ENCODE measurements at places on chromosomes 7 and 10. TPM values are rescaled to one million over a fixed set of nuclear protein-coding genes. Genes with fewer than 3 reads are reported as not detected.
A peak's percentile ranks its signal among the peaks of the same experiment; 100 is the strongest.

DNA sequence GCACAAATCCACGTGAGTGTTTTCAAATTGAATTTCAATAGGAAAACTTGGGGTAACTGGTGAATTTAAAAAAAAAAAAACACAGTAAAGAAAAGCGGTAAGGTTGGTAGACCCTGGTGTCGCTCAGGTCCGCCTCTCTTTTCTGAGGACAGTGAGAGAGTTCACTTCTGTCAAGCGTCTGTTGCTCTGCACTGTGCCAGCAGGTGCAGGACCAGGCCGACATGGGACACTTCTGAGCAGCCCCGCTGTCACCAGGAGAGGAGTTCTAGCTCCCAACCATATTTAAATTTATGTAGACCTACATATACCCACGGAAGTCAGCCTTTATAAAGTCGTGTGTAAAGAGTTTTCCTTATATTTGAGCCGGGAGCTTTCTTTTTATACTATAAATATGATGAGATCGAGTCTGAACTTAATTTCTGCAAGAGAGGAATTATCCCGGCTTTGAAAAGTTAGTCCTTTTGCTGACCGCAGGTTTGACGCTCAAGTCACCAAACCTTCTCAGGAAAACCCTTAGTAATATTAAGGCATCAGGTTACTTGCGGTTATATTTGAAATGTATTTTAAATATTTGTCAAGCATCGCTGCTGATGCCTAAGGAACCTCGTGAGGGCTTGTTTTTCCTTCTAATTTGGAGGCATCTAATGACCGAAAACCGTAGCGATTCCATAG is 531 bp downstream of the IKZF1 start:
- DNase-seq, result no peak

- DNase-seq, result no peak
Measured at GRCh38 chr7:105399043-105399725, 10.5 kb upstream of the SRPK2 start.

GRCh38 chr7:1696671-1697498 is 26.8 kb downstream of the ELFN1 start:
- no peak for DNase-seq

GRCh38 chr10:63720072-63720537 is 198.9 kb downstream of the REEP3 start:
- DNase-seq, result peak; percentile 55

- DNase-seq, result no peak
Measured at GRCh38 chr7:152103691-152104090, 78.2 kb downstream of the GALNT11 start.

DNA sequence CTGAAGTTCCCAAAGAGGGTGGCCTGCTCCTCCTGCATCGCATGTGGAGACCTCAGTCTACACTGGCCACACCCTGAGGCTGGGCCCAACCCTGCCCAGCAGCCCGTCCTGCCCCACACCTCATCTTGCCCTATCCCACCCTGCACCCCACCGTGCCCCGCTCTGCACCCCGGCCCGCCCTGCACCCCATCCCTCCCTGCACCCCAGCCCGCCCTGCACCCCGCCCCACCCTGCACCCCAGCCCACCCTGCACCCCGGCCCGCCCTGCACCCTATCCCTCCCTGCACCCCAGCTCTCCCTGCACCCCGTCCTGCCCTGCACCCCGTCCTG is 14.5 kb downstream of the VENTX start:
- DNase-seq, result no peak

Gene CALHM1
- not detected for total RNA-seq

DNA sequence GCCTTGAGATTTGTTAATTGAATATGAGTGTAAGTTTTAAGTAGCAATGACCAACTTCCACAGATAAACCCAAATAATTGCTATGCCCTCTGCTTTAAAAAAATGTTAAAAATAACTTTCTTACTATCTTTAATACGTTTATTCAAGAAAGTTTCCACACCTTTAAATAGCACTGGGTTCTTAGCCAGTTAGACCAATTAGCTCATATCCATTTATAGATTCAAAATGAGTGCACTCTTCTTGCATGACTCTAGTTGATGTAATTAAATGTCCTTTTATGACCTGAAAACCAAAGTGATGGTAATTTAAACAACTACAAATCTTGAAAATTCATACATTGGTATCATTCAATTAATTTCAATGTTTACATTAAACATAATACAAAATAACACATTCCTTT is 50.8 kb upstream of the CACNA2D1 start:
- DNase-seq, result no peak

GRCh38 chr7:128830231-128831177 is at the start of gene FLNC:
Gene FLNC, plus strand, starts transcription at chr7:128830406. Its CDS starts 232 bp downstream, at chr7:128830638.
- no peak for DNase-seq

DNA sequence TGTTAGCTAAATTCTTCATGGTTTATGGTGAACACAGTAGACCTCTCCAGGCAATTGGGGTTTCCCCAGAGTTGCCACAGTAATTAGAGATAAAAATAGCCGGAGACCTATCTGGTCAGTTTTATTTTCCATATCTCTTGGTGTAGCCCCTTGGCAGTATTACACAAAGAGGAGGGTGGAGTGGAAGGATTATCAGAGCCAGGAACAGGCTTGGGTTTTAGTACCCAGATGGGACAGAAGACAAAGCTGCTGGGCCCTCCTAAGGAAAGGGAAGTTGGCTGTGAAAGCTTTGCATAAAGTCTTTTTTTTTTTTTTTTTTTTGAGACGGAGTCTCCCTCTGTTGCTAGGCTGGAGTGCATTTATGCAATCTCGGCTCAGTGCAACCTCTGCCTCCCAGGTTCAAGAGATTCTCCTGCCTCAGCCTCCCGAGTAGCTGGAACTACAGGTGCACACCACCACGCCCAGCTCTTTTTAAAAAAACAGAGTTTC is 9.7 kb downstream of the ZSCAN21 start:
- DNase-seq, result no peak

Gene AQP1
- 2.3 TPM for total RNA-seq

- DNase-seq, result no peak
Measured at GRCh38 chr7:151777908-151778670, 98.8 kb downstream of the PRKAG2 start.

Gene CYP2C9
- total RNA-seq, result not detected

DNA sequence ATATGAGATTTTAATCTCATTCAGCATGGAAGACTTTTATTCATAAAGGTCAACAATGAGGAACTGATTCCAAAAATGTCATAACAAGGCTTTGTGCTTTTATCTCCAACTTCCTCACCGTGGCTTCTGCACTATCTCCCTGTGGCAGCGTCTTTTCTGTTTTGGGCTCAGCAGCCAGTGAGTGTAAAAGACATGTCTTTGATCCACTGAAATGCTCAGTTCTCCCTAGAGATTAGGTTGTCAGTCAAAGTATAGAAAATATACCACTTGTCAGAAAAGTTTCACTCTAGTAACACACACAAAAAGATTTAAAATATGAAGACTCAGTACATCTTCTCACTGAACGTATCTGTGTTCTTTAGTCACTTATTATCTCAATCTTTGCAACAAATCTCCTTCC is 901.8 kb upstream of the ZWINT start:
- no peak for DNase-seq

Gene TET1
- total RNA-seq, result 41.6 TPM

DNA sequence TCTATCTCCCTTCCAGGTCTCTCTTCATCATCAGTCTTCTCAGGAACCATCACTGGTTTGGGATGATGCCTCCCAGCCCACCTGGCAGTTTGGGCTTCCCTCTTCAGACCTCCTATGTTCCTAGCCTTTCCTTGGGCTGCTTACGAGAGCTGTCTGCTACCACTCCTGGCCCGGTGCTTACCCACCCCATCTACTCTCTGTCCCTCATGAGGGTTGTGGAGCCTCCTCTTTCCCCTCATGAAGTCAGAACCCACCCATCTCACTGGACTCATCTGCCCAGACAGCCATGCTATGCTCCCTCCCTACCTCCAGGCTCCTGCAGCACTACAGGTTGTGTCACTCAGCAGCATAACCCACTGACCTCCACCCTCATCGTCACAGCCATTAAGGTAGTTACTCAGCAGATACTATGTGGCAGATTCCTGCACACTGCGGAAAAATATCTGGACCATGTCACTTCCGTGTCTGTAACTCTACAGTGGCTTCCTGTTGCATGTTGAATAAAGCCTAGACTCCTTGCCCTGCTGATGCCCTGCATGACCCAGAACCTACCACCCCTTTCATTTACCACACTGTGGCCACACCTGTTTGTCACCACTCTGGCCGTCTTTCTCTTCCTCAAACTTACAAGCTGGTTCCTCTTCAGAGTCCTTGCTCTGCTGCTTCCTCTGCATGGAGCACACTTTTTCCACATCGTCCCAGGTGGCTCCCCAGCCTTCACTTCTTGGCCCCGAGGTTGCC is 2.0 kb downstream of the DBNL start:
- DNase-seq, result no peak

- no peak for DNase-seq
Measured at GRCh38 chr7:150365194-150365593, 3.4 kb upstream of the REPIN1 start.

- DNase-seq, result no peak
Measured at GRCh38 chr7:84251277-84251781, 56.7 kb upstream of the SEMA3A start.

Gene CYP2C8
- 5.3 TPM for total RNA-seq

- DNase-seq, result no peak
Measured at GRCh38 chr10:80187060-80187459, 18.3 kb downstream of the ANXA11 start.

Gene GOLGA7B
- 10.2 TPM for total RNA-seq

GRCh38 chr10:1048349-1048731 is 579 bp downstream of the IDI1 start:
- no peak for DNase-seq

DNA sequence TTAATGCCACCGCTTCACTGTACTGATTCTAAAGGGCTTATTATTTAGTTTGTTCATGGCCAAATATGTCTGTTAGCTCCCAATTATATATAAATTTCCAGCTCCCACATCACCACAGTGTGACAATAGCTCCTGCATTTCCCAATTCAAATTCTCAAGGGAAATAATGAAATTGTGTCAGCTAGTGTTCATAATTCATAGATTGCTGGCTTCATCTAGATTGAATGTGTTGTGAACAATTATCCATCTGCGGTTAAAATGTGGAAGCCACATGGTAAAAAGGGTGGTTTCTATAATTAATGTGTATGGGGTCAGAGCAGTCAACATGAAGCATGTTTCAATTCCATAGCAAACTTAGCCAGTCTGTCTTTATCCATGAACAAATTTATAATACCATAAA is 154.3 kb downstream of the SEMA3E start:
- DNase-seq, result no peak

- DNase-seq, result peak; percentile 28
Measured at GRCh38 chr7:12210179-12211053, 678 bp upstream of the TMEM106B start.

DNA sequence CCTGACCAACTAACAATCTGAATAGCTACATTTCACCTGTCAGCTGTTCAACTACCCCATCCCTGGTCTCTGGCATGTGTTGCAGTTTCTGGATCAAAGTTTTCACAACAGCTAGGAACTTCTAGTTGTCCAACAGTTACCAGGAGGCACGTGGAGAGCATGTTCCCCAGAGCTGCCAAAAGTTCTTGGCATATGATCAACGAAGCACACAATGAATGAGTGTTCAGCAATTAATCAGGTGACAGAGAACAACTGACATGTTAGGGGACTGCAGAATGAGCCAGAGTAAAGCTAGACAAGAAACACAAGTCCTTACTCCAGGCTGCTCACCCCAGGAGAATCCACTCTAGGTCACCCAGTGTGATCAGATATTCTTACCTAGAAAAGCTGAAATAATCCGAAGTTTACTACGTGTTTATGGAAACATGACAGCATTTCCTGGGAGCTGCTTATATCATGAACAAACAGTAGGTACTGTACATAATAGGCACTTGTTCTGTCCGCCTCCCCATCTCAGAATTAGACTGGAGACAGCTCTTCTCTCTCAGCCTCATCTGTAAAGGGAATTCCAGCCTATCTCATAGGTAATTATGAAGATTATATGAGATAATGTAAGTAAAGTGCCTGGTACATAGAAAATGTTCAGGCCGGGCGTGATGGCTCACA is 50.6 kb downstream of the ZNF438 start:
- DNase-seq, result no peak

Gene GPR26
- 12.0 TPM for total RNA-seq

GRCh38 chr10:61376908-61377368 is 76.2 kb downstream of the TMEM26 start:
- no peak for DNase-seq

DNA sequence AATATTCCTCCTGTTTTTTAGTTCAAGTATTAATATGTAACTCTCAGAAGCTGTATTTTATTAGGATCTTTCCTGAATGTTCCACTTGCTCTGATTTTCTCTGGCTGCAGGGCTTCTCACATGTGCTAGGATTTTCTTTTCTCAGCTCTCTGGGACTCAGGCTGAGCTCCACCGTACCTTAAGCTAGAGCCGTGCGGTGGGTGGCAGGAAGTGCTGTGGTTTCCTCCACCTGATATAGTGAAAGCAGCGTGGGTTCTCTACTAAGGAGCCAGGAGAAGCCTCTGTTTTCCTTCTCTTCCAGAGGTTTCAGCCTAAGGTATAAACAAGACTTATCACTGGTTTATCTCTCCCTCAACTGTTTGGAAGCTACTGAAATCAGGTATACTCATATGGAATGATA is 433.6 kb downstream of the NRG3 start:
- DNase-seq, result no peak

Gene CYP26C1
- 9.5 TPM for total RNA-seq

Gene INMT
- 0.73 TPM for total RNA-seq

- no peak for DNase-seq
Measured at GRCh38 chr10:2813286-2813685, 254.1 kb upstream of the PFKP start.

Gene IGFBP3
- 19.4 TPM for total RNA-seq

DNA sequence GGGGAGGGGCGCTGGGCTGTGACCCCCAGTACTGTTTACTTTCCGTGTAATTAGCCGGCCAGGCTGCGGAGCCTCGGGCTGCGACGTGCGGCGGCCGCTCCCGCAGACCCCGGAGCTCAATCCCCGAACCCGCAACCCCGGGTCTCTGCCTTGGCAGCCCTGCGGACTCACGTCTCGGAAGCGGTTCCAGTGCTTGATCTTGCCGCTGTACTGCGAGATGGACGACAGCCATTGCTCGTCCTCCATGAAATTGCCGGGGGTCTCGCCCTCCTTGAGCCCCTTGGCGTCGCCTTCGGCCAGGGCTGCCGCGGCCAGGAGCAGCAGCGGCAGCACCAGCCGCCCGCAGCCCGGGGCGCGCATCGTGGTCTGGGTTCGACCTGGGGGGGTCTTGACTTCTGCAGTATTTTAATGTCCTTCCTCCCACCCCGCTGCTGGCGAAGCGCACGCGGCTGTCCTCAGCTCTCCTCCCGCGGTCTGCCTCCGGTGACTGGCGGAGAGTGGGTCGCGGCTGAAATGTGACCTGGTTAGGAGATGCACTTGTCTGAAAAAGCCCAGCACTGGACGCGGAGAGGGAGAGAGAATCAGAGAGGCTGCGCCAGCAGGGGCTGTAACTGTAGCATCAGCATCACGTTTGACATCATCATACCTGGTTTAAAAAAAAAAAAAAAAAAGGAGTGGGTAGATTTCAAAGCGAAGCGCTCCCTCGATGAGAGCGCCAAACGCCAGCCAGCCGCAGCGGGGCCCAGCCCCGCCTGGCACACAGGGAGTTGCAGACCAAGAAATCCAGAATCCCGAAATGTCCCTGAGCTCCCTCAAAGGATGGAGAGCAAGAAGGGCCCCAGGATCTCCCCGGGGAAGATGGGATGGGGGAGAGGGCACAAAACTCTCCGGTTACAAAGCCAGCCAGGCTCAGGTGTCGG is at the start of gene SPOCK2:
SPOCK2 (minus strand) TSS at position 583 of the 920 bp plus-strand sequence; CDS start at position 360, 223 bp downstream.
- DNase-seq, result peak; percentile 93

Gene DKK1
- total RNA-seq, result 2.0 TPM
